ENCODE measurements at places on chromosomes 2 and 18. TPM values are rescaled to one million over a fixed set of nuclear protein-coding genes. Genes with fewer than 3 reads are reported as not detected.

Gene MOCOS
- total RNA-seq = 29.7 TPM

Gene SKA1
- total RNA-seq = 58.7 TPM

Gene STK11IP
- 18.1 TPM for total RNA-seq

Gene ZNF892
- 1.3 TPM for total RNA-seq

Gene LIPG
- 1.9 TPM for total RNA-seq

Gene DPP4
- total RNA-seq = 0.25 TPM

Gene COL4A4
- total RNA-seq = 6.6 TPM

Gene ZNF516
- total RNA-seq = 22.5 TPM

Gene CHRND
- 0.05 TPM for total RNA-seq

Gene TRAPPC12
- total RNA-seq = 60.8 TPM

Gene CARF
- total RNA-seq = 5.2 TPM

Gene GLB1L
- 15.8 TPM for total RNA-seq

Gene TMEM178A
- not detected for total RNA-seq

Gene EFHD1
- not detected for total RNA-seq

Gene CTNNA2
- total RNA-seq = not detected

Gene CHST9
- not detected for total RNA-seq

Gene SLC5A6
- 49.7 TPM for total RNA-seq

Gene PXDN
- total RNA-seq = 28.9 TPM

Gene NTSR2
- total RNA-seq = not detected

Gene SULT1C2
- total RNA-seq = not detected

Gene SERPINB5
- total RNA-seq = 64.9 TPM

Gene RUFY4
- total RNA-seq = not detected

Gene EMILIN2
- 0.12 TPM for total RNA-seq

Gene SESTD1
- total RNA-seq = 26.3 TPM

Gene KANSL1L
- 6.5 TPM for total RNA-seq

Gene DSG1
- not detected for total RNA-seq

Gene SRD5A2
- total RNA-seq = 0.05 TPM

Gene TMEM163
- total RNA-seq = not detected

Gene IL1R2
- total RNA-seq = 1.2 TPM

Gene MYOM1
- total RNA-seq = 0.10 TPM

Gene SNORC
- total RNA-seq = 2.8 TPM

Gene EMILIN1
- total RNA-seq = not detected

Gene ADAM23
- 24.6 TPM for total RNA-seq

Gene SERPINB2
- 100 TPM for total RNA-seq

Gene GALNT1
- 55.8 TPM for total RNA-seq

Gene IL37
- total RNA-seq = not detected

Gene TRIM54
- total RNA-seq = not detected

Gene DIS3L2
- 23.1 TPM for total RNA-seq

Gene PGAP1
- 11.1 TPM for total RNA-seq

Gene EML4
- total RNA-seq = 36.0 TPM

Gene DOK1
- total RNA-seq = 22.1 TPM

Gene SEPTIN2
- total RNA-seq = 378 TPM

Gene RAB12
- total RNA-seq = 45.5 TPM

Gene SCG2
- 11.2 TPM for total RNA-seq

Gene PPP3R1
- 39.3 TPM for total RNA-seq

Gene AFF3
- total RNA-seq = 1.1 TPM

Gene MC2R
- total RNA-seq = not detected

Gene INPP5D
- 1.3 TPM for total RNA-seq

Gene ABCA12
- total RNA-seq = not detected

Gene SP140L
- total RNA-seq = 33.4 TPM

Gene C2orf66
- 0.84 TPM for total RNA-seq

Gene C1QL2
- total RNA-seq = not detected

Gene OTOF
- not detected for total RNA-seq

Data from NCI-H460 (cell line).